ENCODE measurements at places on chromosomes 2 and 18.

- no peak for DNase-seq
Measured at GRCh38 chr2:16466821-16467151, 198.8 kb downstream of the CYRIA start.

DNA sequence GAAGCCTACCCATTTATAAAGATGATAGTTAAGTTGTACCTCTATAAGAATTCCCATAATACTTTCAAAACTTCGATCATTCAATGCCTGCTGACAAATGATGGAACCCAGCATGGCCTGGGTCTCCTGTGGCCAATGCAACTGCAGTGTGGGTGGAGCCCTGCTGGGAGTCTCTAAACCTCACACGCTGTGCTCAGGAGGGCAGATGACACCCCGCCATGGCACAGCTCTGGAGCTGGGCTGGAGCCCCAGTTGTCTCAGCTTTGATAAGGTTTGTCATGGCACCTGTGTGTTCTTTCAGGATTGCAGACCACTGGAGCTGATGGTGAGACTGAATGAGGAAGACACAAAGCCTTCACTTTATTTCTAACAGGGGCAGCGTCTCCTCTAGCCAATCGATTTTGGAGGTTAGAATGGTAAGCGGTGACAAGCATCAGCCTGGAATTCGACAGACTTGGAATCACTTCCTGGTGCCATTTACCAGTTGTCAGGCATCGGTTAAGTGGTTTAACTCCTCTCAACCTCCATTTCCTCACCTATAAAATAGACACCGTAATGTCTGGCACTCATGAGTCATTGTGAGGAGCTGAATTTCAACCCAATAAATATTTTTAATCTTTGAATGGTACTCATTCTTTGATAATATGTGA, 383.6 kb upstream of the SALL3 start:
- DNase-seq: no peak

DNA sequence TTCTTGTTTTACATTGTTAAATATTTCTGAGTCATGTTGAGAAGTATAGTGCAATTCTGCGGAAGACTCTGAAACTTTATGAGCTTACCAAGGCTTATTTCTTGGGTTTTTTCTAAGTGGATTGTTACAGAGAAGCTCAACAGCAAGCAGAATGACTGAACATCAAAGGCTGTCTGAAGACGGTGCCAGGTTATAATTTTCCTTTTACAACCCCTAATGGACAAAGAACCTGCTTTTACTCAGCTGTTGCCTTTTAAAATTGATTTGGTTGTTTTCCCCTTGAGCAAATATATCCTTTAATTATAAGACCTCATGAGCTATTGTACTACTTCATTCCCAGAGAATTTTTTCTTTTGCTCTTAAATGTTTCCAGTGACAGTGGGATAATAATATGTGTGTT, 41.6 kb downstream of the LAMA3 start:
- DNase-seq: no peak

DNA sequence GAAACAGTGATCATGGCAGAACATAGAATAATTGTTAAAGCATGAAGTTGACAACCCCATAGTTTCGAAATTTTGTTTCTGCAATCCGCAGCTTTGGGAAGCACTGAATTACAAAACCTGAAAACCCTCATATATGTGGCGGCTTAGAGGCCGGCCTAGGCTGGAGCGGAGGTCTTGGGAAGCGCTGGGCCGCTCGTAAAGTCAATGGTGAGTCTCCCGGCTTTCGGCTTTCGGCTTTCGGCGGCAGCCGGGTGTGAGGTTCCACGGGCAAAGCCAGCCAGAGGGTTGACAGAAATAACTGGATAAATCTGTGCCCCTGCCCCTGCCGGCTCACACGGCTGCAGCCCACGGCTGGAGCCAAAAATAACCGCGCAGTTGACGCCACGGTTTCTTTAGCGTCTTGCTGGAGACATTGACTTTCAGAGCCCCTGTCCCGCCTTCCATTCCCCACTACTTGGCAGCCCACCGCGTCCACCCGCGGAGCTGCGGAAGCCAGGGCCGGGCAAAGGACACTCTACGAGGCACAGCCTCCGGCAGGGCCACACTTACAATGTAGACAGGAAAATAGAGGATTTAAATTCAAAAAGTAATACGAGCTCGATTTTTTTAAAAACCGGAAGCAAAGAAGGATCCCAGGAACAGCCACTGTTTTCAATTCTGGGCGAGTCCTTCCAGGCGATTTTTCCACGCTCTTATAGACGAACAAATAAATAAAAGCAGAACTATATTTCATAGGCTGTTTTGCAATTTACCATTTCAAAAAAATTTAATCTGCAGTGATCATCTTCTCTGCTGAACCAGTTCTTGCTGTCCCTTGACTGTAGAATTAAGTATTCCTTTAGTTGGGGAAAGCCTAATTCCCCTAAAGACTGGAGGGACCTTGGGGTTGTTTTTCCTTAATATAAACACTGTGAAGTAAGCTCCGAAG, 28.3 kb upstream of the ATP6V1B1 start:
- no peak for DNase-seq

GRCh38 chr18:5309888-5310470, 14.5 kb upstream of the ZBTB14 start:
- peak; percentile 10 for DNase-seq

- no peak for DNase-seq
Measured at GRCh38 chr2:142741764-142742269, 135.6 kb upstream of the KYNU start.

DNA sequence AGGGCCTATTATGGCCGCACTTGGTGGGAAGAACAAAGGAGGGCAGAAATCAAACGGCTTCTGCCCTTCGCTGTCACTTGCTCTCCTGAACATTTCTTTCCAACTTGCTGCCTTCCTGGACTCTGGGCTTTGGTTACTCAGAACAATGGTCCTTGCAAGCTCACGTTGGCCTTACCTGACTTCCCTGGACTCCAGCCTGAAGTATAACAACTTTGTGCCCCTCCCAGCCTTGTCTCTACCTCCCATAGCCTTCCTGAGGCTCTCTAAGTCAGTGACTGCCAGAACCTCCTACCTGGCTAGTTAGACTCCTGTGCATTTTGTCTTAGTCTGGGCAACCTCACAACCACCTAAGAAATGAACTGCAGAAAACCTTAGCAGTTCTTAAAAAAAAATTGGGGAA, 30.2 kb upstream of the ITPRID2 start:
- no peak for DNase-seq

DNA sequence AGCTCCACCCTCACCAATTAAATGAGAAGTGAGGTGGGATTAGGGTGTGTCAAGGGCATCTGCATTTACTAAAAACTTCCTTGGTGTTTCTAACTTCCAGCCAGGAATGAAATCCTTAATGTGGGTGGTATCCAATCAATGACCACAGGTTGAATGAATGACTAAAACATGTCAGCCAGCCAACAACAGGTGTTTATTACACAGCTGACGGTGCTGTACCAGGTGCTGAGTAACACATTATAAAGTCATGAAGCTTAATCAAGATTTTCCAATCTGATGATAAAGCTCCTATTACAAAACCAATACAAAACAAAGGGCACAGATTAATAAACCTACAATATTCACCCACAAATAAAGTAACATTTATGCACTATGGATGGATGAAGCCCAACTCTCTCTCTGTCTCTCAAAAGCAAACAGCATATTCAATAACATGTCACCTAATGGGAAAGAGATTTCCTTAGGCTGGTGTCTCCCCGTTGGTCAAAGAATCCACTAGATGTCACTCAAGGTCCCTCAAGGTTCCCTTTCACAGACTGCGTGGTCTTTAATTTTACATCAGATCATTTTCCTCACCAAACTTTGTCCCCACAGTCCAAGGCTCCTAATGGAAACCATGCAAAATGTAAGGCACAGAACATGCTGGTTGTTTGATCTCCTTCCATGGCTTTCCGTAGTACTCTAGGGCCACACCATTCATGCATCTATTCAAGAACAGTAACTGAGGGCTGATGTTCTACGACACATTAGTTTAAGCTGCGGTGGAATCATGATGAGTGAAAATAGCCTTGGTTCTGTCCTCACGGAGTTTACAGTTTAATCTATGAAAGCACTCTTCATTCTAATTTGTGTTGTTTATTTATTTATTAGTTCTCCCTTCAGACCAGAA, 6.4 kb upstream of the PTPN4 start:
- DNase-seq: no peak

DNA sequence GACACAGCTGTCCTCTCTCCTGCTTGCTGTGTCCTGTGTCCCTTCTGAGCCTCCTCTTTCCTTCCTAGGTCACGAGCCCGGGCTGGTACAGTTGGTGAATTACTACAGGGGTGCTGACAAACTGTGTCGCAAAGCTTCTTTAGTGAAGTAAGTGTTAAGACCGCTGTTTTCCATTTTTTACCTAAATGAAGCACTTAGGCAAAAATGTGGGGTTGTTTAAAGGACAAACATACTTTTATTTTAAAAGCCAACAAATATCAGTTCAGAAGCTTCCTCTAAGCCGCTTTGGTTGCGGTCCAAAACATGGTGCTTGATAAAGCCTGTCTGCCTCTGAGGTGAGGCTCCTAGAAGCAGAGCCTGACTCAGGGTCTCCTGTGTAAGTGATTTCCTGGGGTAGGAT, 3.9 kb downstream of the TTL start:
- DNase-seq: no peak

- DNase-seq: no peak
Measured at GRCh38 chr2:29570539-29570938, 350.8 kb downstream of the ALK start.

GRCh38 chr18:50659091-50660003, 99.5 kb downstream of the MAPK4 start:
- DNase-seq: no peak

DNA sequence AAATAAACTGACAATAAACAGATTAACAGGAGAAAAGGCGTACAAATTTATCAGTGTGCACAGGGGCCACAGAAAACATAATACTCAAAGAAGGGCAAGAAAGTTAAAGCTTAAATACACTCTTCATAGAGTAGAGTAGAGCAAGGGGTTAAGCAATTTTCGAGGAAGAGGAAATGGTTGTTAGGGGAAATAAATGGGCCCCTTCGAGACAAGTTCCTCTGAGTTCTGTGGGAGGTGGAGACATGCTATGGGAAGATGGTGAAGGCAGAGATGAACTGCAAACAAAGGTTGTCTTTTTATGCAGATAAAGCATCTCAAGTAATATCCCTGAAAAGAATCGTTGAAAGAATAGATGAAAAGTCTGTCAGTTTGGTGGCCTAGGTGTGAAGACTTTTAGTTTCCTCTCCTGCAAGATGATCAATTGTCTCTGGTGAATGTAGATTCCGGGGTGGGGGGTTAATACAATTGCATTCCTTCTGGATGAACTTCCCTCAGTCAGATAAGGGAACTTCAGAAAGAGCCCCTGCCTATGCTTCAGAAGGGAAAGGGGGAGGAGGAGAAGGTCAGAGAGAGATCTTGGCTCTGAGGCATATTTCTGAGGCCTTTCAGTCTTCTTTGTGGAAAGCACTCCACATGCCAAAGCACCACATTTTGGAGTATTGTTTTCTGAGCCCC, 127.0 kb downstream of the METTL4 start:
- DNase-seq: no peak

GRCh38 chr18:62330650-62331049, 5.5 kb downstream of the TNFRSF11A start:
- no peak for DNase-seq

DNA sequence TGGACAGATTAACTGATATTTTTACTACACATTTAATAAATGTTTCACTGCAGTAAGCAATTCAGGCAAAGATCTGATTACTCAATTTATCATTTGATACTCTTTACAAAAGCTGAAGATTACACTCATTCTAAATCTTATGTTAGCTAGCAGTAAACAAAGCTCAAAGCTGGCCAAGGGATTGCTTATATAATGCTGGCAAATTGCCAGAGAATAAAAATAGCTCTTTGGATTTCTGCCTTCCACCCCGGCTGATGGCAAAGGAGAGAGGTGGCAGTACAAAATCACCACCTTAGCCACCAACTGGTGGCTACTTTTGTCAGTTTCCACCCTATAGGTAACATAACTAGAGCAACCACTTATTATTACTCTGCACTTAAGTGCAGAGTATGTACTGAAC, 320.5 kb downstream of the FSIP2 start:
- DNase-seq: no peak

GRCh38 chr2:159677654-159678053, 34.7 kb upstream of the MARCHF7 start:
- no peak for DNase-seq

GRCh38 chr2:74373221-74373676, 6.9 kb downstream of the DCTN1 start:
- DNase-seq: no peak

DNA sequence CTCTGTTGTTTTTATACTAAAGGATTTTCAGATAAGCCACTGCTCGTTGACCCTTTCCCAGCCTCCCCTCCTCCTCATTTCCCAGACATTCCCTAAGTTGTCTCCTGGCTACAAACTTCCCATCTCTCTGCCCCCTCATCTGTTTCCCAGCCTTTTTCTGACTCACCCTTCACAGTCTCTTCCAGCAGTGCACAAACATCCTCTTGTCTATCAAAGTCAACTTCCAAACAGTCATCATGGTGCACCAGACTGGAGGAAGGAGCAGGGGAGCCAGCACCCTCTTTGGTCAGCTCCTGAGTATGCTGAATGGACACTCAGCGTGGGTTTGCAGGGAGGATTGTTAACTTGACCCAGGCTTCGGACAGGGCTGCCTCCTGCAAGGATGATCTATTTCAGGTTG, 26.6 kb upstream of the SPRED2 start:
- DNase-seq: no peak

- DNase-seq: no peak
Measured at GRCh38 chr2:172062402-172063004, 22.8 kb upstream of the DLX1 start.

- no peak for DNase-seq
Measured at GRCh38 chr2:137420744-137421143, 543.5 kb upstream of the HNMT start.

DNA sequence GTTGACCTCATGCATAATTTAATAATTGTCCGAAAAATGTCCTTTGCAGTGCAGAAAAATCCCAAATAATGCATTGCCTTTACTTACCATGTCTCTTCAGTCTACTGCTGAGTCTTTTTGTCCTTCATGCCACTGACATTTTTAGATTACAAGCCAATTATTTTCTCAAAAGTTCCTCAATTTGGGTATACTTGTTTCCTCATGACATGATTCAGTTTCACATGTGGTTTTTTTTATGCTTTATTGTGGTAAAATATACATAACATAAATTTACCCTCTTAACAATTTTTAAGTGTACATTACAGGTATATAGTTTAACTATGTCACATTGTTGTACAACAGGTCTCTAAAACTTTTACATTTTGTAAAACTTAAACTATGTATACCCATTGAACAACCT, 81.0 kb downstream of the EPC2 start:
- no peak for DNase-seq

GRCh38 chr18:46268671-46269070, 164.5 kb downstream of the HAUS1 start:
- no peak for DNase-seq

GRCh38 chr2:127656569-127657231, 10.7 kb downstream of the GPR17 start:
- no peak for DNase-seq

Measured in activated CD4-positive, alpha-beta T cell treated with anti-CD3 and anti-CD28 coated beads, Interleukin-2, amount 50 U/mL, for 1 hour (primary cell).